ENCODE measurements at places on chromosomes 2 and 18. TPM values are rescaled to one million over a fixed set of nuclear protein-coding genes. Genes with fewer than 3 reads are reported as not detected.

RAX gene
- total RNA-seq, result not detected

SERPINB4 gene
- 1.9 TPM for total RNA-seq

ABCB11 gene
- total RNA-seq, result not detected

HOXD4 gene
- not detected for total RNA-seq

RAB6C gene
- not detected for total RNA-seq

G6PC2 gene
- not detected for total RNA-seq

TYMS gene
- 32.8 TPM for total RNA-seq

AP1S3 gene
- total RNA-seq, result 19.0 TPM
